Neural progenitor cell (in vitro differentiated cells): ENCODE measurements at places on chromosomes 7 and 10. TPM values are rescaled to one million over a fixed set of nuclear protein-coding genes. Genes with fewer than 3 reads are reported as not detected.

GRM3 gene
- 13.6 and 22.2 TPM in 2 replicates for total RNA-seq

NPSR1 gene
- total RNA-seq: not detected in 2 replicates

SLC37A3 gene
- total RNA-seq: 83.4 and 84.7 TPM in 2 replicates

SCD gene
- 448 and 468 TPM in 2 replicates for total RNA-seq

STEAP4 gene
- not detected in 2 replicates for total RNA-seq

OIT3 gene
- total RNA-seq: not detected in 2 replicates

KCNMA1 gene
- total RNA-seq: 2.4 and 3.7 TPM in 2 replicates

ANXA8 gene
- not detected in 2 replicates for total RNA-seq

VSTM2A gene
- total RNA-seq: 0.12 TPM in 1 of 2 replicates, not detected in the other

DNA sequence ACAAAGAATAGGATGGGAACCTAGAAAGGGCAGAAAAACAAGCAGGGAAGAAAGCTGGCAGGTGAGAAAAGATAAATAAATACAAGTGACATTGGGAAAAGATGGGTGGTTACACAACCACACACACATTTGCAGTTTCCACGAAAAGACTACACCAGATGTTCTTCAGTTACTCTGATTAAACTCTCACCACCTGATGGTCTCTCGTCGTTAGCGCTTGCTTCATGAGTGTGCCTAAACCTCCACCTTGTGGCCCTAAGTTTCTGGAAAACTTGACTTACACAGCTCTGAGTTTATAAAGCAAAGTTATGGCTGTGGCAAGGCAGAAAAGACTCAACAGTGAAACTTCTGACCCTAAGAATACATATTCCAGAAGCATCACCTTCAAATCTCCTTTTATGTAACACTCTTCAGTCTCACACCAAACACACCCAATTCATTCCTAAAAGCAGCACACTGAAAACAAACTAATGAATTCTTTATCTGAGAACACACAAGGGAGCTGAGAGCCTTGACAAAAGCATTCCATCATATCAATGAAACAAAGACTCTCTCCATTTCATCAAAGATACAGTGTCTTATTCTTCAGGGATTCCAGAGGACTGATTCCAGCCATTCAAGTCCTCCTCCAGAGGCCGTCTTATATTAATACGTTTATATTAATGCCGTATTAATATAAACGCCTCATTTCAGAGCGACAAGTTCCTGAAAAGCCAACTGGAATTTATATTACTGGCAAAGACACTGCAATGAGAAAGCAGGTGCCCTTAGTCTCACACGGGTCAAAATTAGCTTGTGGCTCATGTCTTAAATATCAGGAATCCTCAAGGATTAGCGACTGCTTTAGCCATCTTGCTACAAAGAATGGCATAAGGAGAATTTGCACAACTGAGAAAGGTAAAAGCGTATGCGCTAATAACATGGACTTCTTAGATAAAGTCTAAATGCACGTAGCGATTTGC is 77.6 kb downstream of the RNF216 start:
- DNase-seq: peak; percentile 15

DNA sequence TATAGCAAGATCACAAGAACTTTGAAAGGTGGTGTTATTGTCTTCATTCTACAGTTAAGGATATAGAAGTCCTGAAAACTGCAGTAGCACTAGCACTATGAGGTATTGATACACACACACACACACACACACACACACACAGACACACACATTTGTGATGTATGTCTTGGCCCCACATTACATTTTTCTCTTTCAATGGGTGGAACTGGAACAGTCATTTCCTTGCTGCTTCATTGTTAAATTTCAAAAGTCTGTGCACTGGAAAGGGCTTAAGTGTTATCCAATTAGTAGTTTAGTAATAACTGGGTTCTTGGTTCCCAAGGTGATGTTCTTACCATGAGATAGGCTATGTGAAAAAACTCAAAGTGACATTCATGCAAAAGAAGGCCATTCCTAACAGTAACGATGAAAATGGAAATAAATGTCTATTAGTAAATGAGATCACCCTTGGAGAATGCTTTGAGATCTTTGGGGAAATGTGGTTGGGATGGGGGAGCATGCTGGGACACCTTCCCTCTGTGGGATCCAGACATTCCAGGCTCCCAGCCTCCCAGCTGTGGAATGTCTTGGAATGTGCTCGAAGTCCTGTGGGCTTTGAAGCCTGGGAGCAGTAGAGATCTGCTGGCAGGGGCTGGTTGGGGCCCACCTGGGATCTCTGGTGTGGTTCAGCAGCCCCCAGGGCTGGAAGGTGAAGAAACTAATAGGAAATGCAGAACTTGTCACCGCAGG is 37.4 kb upstream of the CALD1 start:
- peak; percentile 38 for DNase-seq

- DNase-seq: no peak
These were observed 149.0 kb upstream of the CDCA7L start for GRCh38 chr7:22094413-22095342.

DNA sequence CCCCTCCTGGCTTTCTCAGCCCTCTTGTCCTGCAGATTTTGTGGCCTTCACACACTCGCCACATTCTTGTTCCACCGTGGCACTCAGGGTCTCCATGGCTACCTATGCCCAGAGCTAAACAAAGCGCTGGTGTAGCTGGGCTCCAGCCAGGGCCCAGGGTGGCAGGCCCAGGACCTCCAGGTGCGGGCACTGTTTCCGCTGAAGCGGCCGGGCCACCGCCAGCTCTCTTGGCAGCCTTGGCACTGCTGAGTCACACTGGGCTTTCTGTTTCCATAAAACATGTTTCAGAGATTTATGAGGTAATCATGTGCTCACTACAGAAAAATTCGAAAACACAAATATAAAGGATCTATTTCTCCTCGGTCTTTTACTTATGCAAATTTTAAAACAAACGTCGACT is 51.3 kb downstream of the AOC1 start:
- DNase-seq: no peak

DNA sequence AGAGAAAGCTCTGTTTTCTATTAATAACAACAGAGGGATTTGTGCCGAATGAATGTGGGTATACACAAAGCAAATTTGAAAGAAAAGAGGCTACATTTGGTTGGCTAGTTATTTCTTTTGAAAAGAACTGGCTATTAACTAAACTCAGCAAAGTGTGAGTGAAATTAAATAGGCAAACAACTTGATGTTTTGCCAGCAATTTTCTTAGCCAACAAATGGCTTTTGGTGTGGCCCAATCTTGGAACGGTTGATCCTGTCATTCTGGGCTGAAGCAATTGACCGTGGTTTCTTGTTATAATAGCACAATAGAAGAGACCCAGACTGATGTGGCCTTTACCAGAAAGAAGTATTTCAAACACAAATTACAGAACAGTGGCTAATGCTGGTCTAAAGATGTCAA is 898.6 kb downstream of the KCNMA1 start:
- DNase-seq: no peak

DNA sequence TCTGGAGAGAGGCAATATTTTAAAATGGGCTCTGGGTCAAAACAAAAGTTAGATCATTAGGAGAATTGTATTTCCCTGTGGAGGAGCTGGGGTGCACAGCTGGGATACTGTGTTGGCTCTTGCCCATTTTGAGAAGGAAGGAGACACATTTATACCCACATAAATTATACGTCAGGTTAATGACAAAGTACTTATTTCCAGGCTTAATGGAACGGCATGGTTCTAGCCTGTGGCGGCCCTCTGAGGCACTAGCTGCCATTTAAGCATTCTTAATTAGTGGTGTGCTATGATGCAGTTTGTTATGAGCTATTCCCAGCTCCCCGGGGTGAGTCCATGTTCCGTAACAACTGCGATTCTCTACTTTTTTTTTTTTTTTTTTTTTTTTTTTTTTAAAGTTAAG is 193.5 kb downstream of the SEC23IP start:
- no peak for DNase-seq

- DNase-seq: no peak
These were observed 42.5 kb downstream of the SYPL1 start for GRCh38 chr7:106069471-106070200.

GRCh38 chr10:110845756-110846620 is 25.7 kb upstream of the PDCD4 start:
- DNase-seq: no peak

DNA sequence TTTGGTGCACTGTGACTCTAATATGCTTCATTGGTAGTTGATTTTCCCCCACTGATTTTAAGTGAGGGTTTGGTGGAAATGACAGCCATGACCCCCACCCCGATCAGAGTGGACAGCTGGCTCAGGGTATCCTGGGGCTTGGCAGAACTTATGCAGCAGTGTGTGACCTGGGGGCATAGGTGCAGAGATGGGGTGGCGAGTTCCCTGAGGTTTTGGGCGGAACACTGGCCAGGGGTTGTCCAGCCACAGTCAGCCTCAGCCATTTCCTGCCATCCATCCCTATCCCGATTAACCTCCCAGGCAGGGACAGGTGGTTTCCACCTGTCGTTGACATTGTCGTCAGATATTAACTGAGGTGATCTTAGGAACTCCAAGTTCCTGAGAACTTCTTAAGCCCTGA is 155.8 kb upstream of the CHST15 start:
- DNase-seq: no peak

DNA sequence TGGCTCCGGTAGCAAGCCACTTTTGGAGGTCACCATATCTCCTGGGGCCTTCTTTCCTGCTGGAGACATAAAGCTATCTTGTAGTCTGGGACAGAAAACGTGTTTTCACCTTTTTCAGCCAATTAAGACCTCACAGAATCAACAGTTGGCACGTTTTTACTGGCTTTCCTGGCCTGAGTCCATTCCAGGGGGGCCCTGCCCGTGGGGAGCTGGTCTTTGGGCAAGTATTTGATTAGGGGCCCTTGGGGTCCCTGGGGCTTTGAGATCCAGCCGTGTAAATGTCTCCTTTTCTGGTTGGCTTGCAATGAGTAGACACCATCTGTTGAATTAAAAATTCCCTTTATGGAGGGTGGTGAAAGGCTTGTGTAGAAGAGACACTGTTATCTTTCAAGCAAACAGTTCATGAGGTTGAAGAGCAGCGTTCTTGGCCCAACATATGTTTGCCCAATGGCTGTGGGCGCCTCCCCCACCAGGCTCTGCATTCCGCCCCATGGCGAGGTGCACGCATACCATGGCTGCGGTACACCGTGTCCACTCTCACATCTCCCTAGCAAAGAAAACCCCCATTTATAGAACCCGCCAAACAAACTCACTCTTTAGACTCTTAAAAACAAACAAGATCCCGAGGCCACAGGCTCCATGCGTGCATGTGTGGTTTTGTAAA is 593.2 kb downstream of the LRMDA start:
- DNase-seq: no peak

GRCh38 chr7:26011039-26011696 is 140.8 kb upstream of the NFE2L3 start:
- DNase-seq: no peak
